Heart left ventricle (tissue), 16 donors: ENCODE measurements at places on chromosomes 6 and 20. TPM values are rescaled to one million over a fixed set of nuclear protein-coding genes. Genes with fewer than 3 reads are reported as not detected.

LYRM2 gene
- 45.8 TPM for total RNA-seq

CNR1 gene
- total RNA-seq: 0.47 TPM

TMEM151B gene
- 0.39 TPM for total RNA-seq

GRCh38 chr6:124962639-124963415, 590 bp downstream of the RNF217 start:
- peak; percentile 46 for DNase-seq

GRCh38 chr6:56729719-56730118, 87.0 kb upstream of the DST start:
- DNase-seq: no peak

- DNase-seq: no peak
Observed at GRCh38 chr20:8301655-8302054, 169.6 kb downstream of the PLCB1 start.
